ENCODE measurements at places on chromosomes 6 and 20. TPM values are rescaled to one million over a fixed set of nuclear protein-coding genes. Genes with fewer than 3 reads are reported as not detected.

The SYNJ2 gene
- 23.4 TPM for total RNA-seq

The BNIP5 gene
- total RNA-seq, result not detected

The MYCT1 gene
- 13.9 TPM for total RNA-seq

The TUBB2B gene
- 2.2 TPM for total RNA-seq

The CD93 gene
- total RNA-seq, result 102 TPM

The SOBP gene
- 14.4 TPM for total RNA-seq

The EPPIN gene
- not detected for total RNA-seq

The ID1 gene
- total RNA-seq, result 222 TPM

The RSPO3 gene
- total RNA-seq, result 0.94 TPM

Measured in left cardiac atrium (tissue), 4 donors.